Stimulated activated CD4-positive, alpha-beta T cell treated with anti-CD3 and anti-CD28 coated beads, Interleukin-1b, Interleukin-23, amount 100 ng/mL, for 1 hour (primary cell): ENCODE measurements at places on chromosomes 12 and 14.

DNA sequence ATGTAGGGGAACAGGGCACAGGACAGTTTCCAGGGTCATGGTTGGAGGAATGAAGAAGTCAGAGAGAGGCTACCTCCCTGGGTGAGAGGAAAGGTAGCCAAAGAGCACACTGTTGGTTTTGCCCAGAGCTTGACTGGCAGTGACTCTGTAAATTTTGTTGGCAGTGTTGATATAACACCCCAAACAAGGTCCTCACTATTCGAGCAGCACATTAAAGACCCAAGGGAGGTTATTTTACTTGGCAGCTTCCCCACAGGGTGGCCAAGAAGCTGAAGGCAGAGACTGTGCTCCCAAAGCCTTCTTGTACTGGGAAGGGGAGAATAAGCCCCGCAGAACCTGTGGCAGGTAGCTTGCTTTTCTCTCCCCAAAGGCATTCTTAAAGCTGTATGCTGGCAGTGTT, 40.6 kb downstream of the WSCD2 start:
- DNase-seq = no peak

DNA sequence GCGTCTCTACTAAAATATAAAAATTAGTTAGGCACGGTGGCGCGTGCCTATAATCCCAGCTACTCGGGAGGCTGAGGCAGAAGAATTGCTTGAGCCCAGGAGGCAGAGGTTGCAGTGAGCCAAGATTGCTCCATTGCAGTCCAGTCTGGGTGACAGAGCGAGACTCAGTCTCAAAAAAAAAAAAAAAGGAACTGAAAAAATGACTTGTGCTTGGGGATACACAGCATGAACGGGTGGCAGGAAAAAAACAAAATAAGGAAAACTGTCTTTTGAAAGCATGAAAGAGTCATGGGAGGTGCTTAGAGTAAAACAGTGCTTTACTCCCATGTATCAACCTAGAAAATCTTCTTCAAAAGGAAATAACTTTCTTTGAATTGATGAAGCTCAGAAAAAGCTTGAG, 80.8 kb downstream of the TMTC1 start:
- DNase-seq = no peak

DNA sequence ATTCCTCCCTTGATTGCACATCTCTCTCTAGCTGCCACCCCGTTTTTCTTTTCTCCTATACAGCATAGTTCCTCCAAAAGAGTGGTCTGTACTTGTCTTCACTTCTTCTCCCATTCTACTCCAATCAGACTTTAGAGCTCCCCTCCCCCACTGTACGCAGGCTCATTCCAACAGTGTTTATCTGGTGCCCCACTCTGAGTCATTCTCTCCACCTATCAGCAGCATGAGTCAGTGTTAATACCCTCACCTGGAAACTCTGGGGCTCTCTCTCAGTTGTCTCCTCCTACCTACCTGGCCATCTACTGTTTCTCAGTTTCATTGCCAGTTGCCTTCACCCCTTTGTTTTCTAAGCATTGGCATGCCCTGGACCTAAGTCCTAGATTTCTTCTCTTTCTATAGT, 175.1 kb upstream of the ARHGAP5 start:
- no peak for DNase-seq

DNA sequence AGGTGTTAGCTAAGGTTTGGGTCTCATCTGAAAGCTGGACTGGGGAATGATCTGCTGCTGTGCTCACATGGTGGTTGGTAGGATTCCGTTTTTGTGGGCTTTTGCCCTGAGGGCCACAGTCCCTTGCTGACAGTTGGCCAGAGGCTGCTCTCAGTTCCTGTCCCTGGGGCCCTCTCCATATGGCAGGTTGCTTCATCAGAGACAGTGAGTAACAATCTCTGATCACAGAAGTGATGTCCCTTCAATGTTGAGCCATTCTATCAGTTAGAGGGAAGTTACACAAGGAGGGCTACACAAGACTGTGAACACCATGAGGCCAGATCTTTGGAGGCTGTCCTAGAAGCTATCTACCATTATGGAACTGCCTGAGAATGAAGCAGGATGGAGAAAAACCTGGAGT, 137.2 kb downstream of the AACS start:
- DNase-seq = no peak

DNA sequence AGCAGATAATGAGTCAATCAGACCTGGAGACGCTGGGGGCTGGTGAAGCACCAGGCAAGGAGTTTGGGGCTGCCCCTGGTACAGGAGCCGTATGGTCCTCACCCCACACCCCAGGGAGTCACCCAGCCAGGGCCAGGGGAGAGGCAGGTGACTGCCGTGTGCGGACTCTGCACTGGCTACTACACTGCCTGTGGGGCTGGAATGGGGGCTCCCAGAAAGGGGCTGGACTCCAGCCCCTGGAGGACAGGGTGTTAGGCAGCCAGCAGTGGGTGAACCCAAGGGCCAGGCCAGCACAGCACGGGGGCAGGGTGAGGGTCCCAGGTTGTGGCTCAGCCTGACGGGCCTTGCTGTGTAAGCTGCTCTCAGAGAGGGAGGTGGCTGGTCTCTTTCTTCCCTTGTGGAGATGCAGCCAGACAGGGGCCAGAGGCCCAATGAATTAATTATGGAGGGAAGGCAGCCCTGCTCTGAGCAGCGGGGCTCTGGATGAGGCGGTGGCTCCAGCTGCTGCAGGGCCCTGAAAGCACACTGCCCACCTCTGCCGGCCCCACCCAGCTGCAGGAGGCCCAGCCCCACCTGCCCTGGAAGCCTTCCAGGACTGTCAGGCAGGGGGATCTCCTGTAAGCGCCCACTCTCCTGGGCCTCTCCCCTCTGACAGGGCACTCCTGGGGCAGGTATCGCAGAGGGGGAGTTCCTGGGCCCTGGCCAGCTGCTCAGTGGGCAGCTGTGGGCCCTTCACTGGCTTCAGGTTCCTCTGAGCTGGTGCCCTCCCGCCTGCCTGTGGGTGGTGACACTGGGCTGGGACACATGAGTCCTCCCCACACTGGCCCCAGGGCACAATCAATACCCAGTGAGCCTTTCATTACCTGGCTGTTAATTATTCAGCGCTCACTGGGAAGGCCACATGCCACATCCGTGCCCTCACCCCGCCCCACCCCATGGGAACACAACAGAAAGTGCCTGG, 142.5 kb upstream of the C14orf180 start:
- DNase-seq = no peak

DNA sequence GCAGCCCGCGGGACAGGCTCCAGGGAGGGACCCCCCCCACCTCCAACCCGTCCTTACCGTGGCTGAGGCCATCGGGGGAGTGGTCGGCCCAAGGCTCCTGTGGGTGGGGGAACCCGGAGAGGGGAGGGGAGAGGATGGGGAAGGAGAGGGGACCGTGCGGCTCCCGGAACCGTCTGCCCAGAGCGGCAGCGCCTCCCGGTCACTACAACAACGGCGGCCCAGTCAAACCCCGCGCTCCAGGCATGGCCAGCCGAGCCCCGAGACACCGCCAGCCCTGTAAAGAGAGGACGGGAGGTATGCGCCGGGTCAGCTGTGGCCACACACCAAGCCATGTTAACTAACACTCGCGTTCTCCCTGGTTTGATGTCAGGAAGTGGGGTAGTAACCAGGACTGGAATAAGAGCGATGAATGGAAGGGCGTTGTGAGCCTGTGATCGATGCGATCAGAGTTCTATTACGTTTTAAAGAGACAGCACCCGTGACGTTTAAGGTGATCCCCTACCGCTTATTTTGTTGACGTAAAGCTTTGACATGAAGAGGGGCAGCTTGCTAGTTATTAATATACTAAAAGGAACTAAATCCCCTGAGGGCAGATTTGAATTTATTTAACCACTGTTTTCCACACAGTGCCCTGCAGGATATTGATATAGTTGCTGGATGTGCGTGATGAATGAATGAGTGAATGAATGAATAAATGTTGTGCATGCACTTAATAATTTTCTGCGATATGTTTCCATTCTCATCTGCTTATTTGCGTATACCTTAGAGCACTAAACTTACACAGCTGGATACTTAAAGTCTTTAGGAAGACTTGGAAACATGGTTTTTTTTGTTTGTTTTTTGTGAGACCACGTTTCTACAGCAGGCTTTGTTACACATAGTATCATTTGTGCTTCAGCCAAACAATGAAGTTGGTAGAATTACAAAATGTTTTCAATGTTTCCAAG, at the start of gene POC1B:
POC1B (minus strand) TSS at position 224 of the 947 bp plus-strand sequence; CDS start at position 72, 152 bp downstream.
- no peak for DNase-seq

DNA sequence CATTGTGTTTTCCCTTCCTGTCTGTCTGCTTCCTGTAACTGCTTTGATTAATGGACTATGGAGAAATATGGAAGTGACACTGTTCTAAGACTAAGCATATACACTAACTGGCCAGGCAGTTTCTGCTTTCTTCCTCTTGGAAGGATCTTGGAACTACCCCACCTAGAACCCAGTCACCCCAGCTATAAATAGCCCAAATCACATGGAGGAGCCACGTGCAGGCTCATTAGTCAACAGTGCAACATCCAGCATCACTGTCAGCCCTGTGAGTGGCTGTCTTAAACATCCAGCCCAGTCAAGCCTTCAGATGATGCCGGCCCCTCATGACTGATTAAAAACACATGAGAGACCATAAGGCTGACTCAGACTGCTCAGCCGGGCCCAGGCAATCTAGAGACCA, 39.2 kb downstream of the BCAT1 start:
- no peak for DNase-seq

DNA sequence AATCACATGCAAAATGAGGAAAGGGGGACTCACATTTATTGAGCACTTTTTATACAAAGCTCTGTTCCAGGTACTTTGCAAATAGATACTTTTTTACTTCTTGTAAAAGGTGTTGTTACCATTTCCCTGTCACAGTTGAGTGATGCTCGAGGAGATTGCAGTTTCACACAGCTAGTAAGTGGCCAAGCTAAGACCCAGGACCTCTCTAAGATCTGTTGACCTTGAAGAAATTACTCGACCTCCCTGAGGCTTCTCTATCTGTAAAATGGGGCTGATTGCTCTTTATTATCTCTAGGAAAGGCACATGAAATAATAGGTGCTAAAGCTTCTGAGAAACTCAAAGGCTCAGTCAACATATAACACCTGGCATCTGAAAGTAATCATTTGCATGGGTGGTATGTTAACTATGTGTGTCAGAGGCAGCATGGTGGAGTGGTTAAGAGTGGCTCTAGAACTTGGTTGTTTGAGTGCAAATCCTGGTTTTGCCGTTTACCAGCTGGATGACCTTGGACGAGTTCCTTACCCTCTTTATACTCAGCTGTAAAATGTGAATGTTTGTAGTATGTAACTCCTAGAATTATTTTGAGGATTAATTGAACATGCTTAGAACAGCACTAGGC, 41.5 kb downstream of the IFT81 start:
- no peak for DNase-seq

DNA sequence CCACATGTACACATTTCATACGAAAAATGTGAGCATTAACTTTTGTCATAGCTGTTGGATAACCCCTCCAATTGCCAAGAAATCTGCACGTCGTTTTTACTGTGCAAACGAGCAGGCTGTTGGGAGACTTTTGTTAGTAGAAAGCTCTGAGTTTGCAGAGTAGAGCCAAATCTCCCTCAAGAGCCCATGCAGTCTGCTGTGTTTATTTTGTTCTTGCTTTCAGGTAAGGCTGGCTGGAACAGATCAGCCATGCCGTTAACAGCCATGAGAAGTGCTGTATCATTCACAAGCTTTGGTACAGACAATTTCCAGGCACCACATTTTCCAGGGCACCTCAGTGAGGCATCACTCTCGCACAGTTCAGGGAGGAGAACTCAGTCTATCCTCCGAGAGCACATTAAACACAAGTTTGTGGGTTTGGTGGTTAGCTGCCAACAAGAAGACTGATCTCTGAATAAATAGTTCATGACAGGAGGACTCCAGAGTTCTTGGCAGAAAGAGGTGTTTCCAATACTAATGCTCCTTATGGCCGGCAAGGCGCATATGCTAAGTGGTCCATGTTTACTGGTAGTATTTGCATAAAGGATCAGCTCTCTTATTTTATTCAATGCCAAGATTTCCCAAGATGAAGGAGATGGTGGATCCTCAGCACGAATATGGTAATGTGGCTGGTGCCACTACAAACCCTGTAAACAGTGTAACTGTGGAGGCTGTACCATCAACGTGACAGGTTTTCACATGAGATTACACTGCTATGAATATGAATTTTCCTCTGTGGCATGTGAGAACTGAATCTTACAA, 30.3 kb upstream of the PELI2 start:
- DNase-seq = no peak

DNA sequence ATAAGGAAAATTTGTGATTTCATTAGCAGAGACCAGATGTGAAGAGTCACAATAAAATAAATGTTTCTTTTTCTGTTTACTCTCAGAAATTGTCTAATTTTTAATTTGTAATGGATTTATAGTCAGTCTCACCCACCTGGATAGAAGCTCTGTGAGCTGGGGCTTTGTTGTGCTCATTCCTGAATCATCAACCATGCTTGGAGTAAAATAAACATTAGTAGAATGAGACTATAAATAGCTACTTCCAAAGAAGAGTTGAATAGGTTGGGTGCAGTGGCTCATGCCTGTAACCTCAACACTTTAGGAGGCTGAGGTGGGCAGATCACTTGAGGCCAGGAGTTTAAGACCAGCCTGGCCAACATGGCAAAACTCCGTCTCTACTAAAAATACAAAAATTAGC, 185.3 kb upstream of the FBXO33 start:
- DNase-seq = no peak

DNA sequence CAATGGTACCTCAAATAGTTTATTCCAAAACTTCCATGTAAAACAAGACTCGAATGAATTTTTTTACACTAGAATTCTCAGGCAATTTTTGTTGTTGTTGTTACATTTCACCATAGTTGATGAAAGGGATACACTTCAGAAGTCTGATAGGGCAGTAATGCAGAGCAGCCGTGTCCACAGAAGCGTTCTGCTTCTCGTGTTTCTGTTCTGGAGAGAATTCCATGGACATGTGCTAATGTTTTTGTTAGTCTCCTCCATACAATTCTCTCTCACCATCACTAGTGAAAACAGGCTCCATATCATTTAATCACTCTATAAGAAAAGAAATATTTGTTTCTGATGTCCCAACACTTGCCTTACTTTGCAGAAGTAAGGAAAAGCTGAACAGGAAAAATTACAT, 606.1 kb downstream of the SLC16A7 start:
- DNase-seq = no peak

- DNase-seq = no peak
Observed at GRCh38 chr14:92998946-92999345, 76.0 kb downstream of the CHGA start.

DNA sequence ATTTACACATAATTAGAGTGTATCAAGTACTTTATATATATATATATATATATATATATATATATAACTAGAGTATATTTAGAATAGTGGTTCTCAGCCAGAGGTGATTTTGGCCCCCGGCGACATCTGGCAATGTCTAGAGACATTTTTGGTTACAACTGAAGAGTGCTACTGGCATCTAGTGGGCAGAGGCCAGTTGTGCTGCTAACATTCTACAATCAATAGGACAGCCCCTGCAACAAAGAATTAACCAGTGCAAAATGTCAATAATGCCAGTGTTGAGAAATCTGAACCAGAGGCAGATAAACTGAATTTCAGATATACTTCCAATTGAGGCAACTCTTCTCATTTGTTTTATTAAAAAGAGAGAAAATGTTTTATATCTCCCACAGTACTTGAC, 8.9 kb downstream of the GTF2A1 start:
- DNase-seq = no peak
